ENCODE measurements at places on chromosomes 1 and 21. TPM values are rescaled to one million over a fixed set of nuclear protein-coding genes. Genes with fewer than 3 reads are reported as not detected.
A peak's percentile ranks its signal among the peaks of the same experiment; 100 is the strongest.

- DNase-seq, result no peak
Observed at GRCh38 chr1:117436513-117436912, 69.3 kb downstream of the MAN1A2 start.

GRCh38 chr1:22208268-22208972 lies 65.5 kb upstream of the WNT4 start:
- no peak for DNase-seq

DNA sequence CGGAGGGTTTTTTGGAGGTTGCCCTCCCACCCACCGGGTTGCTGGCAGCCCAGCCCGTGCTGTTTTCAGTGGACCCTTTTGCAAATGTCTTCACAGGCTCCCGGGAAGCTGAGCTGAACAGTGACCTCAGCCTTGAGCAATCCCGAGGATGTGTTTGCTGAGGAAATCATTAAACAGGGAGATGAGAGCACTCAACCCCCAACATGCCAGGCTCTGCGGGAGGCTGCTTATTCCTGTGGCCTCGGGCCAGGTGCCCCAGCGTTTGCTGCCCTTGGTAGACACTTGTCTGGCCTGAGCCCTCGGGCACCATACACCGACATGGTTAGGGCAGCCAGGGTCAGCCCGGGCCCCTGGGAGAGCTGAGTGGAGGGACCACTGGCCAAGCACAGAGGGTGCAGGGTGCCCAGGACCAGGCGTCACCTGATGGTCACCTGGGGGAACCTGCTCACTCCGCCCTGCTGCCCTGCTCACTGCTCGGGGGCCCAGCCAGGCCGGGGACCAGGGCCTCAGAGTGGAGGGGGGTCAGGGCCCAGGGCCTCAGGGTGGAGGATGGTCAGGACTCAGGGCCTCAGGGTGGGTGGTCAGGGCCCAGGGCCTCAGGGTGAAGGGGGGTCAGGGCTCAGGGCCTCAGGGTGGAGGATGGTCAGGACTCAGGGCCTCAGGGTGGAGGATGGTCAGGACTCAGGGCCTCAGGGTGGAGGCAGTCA lies 42.5 kb upstream of the POFUT2 start:
- no peak for DNase-seq

GRCh38 chr1:21285055-21285372 lies 5.2 kb downstream of the ECE1 start:
- no peak for DNase-seq

GRCh38 chr1:55289614-55290013 lies 74.5 kb upstream of the USP24 start:
- no peak for DNase-seq

DNA sequence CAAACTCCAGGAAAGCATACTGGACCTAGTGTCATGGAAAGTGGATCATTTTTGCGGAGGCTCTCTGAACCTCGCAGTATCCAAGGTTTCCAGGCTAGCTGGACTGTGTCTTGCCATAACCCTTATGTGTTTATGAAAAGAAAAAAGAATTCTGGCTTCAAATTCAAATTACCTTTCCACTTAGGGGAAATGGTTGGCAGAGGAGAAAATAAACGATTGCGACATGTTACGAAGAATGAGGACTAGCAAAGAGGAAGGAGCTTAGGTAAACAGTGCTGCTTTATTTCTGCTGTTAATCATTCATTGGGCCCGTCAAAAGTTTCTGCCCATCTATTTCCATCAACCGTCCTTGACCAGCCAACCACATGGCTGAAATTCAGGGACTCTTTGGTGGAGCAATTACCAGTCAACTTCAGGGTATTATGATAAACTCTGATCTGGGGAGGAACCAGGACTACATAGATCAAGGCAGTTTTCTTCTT lies at the start of gene C4BPA:
C4BPA (plus strand) TSS at position 342 of the 482 bp plus-strand sequence. CDS start 8,793 bp downstream, outside the sequence.
- DNase-seq, result no peak

DNA sequence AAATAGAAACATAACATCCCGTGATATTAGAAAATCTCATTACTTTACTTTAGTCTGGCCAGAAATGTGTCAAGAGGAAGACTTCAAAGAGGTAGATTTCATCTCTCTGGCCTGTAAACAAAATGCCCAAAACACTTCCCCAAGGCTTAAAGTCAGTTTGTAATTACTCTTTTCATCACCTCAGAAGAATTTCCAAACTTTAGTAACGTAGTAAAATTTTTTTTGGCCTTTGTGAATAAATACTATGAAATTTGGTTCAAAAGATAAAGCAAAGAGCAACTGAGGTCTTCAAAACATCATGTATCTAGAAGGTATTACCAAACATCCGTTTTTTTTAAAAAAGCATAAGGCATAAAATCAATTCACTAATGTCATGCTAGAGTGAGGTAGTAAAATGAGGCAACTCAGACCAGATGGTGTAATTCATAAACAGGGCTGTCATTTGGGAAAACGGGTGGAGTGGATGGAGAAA lies 51.4 kb downstream of the LEPR start:
- DNase-seq, result no peak

DNA sequence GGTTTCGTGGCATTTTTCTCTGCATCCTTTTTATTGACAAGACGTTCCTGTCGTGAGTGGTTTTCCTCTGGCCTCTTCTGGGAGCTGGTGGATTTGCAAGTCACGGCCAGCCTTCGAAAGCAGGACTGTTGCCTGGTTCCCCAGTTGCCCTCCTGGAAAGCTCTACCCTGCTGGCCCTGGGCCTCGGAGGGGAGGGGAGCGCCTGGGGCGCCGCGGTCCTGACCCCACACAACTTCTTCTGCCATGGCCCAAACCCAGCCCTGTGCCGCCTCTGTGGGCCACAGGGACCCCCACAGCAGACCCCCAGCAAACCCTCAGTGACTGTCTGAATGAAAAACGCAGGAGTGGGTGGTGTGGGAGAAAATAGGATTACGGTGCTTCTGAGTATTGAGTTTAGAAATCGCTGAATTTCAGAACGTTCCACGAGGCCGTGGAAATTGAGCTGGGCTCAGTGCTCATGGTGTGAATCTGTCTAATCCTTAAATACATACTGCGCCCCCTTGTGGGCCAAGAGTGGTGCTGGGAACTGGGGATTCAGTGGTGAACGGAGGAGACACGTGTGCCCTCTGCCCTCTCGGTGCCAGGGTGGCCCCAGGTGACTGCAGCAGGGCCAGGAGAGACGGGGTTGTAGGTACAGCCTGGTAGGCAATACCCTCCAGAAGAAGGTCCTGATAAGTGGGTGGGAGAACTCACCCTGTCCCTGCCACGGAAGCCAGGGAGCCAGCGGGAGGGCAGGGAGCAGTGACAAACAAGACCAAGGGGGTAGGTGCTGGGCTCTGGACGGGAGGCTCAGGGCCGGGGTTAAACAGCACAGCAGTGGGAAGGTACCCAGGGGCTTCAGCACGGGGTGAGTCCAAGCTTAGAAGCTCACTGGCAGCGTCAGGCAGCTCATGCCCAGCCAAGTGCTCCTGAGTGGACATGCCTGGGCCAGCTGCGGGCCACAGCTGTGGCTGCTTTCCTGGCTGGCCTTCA lies 101.2 kb upstream of the COL6A1 start:
- DNase-seq, result peak; percentile 64

GRCh38 chr1:60988891-60989290 lies 93.5 kb upstream of the NFIA start:
- no peak for DNase-seq

- no peak for DNase-seq
Observed at GRCh38 chr21:41689289-41689583, 77.6 kb downstream of the RIPK4 start.

- DNase-seq, result no peak
Observed at GRCh38 chr1:56390232-56390867, 189.0 kb downstream of the PLPP3 start.

DNA sequence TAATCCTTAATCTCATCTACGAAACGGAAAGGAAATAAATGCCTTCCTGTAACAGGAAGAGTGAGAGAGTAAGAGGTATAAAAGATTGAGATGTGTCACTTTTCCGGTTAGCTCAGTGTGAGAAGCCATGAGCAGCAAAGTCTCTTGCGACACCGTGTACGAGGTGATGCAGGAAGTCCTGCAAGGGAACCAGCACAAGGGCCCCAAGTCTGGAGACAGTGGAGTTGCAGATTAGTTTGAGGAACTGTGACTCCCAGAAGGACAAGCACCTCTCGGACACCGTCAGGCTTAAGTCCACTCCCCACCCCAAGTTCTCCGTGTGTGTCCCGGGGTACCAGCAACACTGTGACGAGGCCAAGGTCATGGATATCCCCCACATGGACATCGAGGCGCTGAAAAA lies 592.3 kb upstream of the ADGRL2 start:
- DNase-seq, result no peak

GRCh38 chr1:93708734-93709481 lies 27.3 kb upstream of the BCAR3 start:
- DNase-seq, result no peak

GRCh38 chr21:38669186-38669585 lies 136.5 kb upstream of the ETS2 start:
- no peak for DNase-seq

DNA sequence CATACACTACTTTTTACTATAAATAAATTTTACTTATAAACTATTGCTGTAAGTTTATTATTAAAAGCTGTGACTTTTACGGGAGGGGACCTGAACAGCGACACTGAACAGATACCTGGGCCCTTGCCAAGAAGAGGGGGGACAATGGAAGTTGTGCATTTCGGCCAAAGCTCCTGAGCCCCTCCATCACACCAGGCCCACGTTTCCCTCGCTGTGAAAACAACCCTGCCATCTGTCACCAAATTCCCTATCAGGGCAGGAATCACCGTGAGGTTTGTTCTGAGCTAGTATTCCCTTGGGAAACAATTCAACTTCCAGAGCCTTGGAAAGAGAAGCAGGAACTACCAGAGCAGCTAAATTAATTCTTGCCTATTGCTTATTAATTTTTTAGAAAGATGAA lies 37.0 kb downstream of the VTCN1 start:
- no peak for DNase-seq

DNA sequence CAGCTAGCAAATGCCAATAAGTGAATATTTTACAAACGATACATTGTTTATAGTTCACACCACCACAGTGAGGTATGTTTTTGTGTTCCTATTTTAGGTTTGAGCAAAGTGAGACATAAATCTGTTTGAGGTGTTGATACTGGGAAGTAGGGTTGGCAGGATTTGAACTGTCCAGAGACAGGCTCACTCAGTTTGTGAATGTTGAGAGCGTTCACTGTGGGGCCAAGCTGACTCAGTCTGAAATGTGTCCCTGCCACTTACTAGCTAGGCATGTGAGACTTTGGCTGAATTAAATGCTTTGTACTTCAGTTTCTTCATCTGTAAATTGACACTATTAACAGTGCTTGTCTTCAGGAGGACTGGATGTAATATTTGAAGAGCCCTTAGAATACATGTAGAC lies 35.1 kb downstream of the DIRAS3 start:
- no peak for DNase-seq

GRCh38 chr1:12229386-12229834 lies 420 bp upstream of the VPS13D start:
- DNase-seq, result no peak

GRCh38 chr1:58575551-58576324 lies 1.3 kb downstream of the TACSTD2 start:
- no peak for DNase-seq

DNA sequence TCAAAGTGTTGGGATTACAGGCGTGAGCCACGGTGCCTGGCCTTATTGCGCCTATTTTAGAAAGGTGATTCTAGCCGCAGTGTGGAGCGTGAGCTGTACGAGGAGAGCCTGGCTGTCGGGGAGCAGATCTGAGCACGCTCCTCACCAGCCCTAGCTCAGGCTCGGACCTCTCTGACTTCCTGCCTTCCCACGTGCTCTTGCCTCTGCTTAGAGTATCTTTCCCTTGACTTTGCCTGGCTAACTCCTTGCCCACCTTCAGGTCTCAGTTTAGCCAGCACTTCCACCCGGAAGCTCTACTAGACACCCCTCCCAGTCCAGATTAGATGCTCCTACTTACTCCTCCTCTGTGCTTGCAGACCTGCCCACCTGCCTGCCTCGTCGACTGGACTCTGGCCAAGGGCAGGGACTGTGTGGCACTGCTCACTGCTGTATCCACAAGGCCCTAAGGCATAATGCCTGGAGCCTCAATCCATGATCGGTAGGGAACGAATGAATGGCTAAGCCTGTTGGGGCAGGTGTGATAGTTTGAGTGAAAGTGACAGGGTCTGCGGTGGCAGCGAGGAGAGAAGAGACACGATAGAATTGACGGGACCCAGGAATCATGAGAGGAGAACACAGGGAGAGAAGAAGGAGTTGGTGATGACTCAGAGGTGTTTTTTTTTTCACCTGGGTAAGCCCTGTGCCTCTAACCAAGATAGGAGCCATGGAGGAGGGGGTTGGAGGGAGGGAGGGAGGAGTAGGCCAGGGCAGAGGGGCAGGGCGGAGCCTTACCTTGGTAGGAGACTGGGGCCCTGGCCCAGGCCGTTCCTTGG lies 28.1 kb upstream of the WASF2 start:
- no peak for DNase-seq

- no peak for DNase-seq
Observed at GRCh38 chr1:14778898-14779865, 180.7 kb downstream of the KAZN start.

- DNase-seq, result no peak
Observed at GRCh38 chr1:38736399-38736798, 123.2 kb downstream of the RRAGC start.

GRCh38 chr21:42561762-42562650 lies 48.4 kb downstream of the SLC37A1 start:
- no peak for DNase-seq

- DNase-seq, result no peak
Observed at GRCh38 chr1:205058853-205059252, 15.8 kb downstream of the CNTN2 start.

GRCh38 chr1:82269431-82269830 lies 468.7 kb downstream of the ADGRL2 start:
- DNase-seq, result no peak

Gene TCHH
- 0.41 TPM for total RNA-seq

Gene SLC35F3
- total RNA-seq, result not detected

Gene CNR2
- 0.41 TPM for total RNA-seq

Gene CELA2A
- not detected for total RNA-seq

Gene RBM11
- 1.5 TPM for total RNA-seq

Gene CYP2J2
- not detected for total RNA-seq

Gene C1QB
- total RNA-seq, result 448 TPM

Gene SYT6
- 0.85 TPM for total RNA-seq

Gene PLOD1
- total RNA-seq, result 71.3 TPM

Gene ATP1A4
- total RNA-seq, result 1.1 TPM

Gene GJB4
- total RNA-seq, result not detected

Data from thoracic aorta (tissue), 2 donors.